ENCODE measurements at places on chromosomes 2 and 18.

GRCh38 chr2:171225302-171225980 is 64.7 kb upstream of the TLK1 start:
- DNase-seq: no peak

GRCh38 chr2:187554704-187555082 is 458 bp upstream of the TFPI start:
- no peak for DNase-seq

GRCh38 chr2:216920143-216920876 is 60.4 kb upstream of the TNP1 start:
- no peak for DNase-seq

GRCh38 chr2:213451542-213452239 is 167.4 kb downstream of the SPAG16 start:
- no peak for DNase-seq

- no peak for DNase-seq
These were observed 92.2 kb upstream of the PID1 start for GRCh38 chr2:229363185-229363814.

DNA sequence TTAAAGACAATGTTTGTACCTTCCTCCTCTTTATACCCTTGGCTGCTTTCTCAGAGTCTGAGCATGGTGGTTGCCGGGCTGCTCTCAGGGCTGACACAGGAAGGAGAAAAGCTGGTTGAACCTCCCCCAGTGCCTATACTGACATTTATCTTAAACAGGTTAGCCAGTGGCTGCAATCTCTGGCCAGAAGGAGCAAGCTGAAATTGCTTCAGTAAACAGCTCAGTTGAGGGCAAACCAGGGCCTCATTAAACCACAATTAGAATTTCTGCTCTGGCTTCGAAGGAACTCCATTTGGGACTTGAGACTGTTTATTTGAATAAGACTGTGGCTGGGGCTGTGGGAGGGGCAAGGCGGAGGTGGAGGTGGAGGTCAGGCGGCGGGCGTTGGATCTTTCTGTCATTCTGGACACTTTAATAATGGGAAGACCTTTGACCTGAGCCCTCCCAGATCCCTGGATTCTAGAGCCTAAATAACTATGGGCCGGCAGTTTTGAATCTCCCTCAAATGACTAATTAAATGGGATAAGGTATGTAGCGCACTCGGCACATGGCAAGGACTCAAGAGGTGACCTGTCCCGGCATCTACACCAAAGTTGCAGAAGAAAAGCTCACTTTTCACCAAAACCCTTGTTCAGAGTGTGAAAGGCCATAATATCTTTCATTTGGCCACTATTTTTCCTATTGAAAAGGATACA is 120.6 kb upstream of the MYCN start:
- no peak for DNase-seq

Data from activated naive CD4-positive, alpha-beta T cell (primary cell).